ENCODE measurements at places on chromosomes 11 and 22.
A peak's percentile ranks its signal among the peaks of the same experiment; 100 is the strongest.

GRCh38 chr11:84899740-84900139 is 727.4 kb downstream of the DLG2 start:
- ATAC-seq = peak; percentile 61

DNA sequence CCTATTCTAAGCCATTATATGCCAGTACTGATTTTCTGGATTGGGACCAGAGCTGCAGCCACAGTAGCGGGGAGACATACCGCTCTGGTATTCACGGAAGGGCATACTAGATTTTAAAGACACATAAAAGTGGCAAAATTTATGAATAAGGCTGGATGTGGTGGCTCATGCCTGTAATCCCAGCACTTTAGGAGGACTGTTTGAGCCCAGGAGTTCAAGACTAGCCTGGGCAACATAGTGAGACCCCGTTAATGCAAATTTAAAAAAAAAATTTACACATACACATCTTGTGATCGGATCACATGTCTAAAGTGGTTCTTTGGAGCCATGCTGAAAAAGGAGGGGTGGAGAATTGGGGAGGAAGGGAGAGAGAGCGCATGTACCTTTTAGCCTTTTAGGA is 9.0 kb downstream of the RPL27A start:
- no peak for ATAC-seq

GRCh38 chr11:19742588-19743292 is 30.1 kb downstream of the NAV2 start:
- ATAC-seq = peak; percentile 90

DNA sequence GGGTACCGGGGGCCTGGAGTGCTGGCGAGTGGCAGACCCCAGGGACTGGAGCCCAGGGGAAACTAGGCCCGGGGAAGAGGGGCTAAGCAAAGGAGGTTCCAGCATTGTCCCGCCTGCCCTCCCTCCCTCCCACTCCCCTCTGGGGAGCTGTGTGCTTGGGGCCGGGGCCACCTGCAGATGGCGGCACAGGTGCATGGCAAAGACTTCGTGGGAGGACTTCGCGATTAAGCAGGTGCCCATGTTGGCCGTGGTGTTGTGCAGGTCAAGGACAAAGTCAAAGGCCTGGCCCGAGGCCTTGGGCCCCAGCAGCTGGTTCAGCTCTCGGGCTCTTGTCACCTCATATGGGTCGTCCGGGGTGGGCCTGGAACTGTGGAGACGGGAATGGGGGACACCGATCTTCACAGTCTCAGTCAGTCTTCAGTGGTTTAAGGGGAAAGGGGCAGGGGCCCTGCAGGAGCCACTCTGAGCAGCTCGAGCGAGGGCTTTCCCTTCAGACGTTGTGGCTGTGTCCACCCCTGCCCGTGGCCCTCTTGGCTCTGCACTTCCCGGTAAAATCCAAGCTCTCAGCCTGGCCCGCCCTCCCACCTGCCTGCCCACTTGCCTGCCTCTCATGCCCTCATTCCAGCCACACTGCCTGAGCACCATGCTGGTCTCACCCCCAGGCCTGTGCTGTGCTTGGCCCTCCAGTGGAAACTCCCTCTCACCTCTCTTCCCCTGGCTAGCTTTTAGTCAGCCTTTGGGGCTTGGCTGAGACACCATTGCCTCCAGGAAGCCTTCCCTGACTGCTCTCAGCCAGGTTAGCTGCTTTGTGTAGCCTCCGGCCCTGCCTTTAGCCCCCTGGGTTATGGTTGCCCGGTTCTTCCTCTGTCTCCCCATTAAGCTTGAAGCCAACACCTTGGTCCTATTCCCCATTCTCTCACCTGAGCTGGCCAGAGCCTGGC is 4.7 kb downstream of the ACY3 start:
- ATAC-seq = no peak

DNA sequence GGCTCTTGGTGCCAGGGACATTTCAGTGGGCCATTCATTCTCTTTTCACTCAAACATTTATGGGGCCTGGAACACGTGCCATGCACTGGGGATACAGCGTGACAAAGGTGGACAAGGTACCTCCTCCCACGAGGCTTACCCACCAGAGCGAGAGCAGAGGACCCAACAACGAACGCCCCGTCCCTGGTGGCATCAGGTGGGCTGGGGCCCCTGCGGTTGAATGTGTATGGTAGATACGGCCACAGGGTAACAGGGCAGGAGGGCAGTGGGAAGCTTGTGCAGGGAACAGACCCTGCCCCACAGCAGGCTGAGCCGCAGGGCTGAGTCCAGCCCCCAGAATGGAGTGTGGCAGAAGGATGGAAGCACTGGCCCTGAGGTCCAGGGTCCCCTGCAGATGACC is 81.1 kb downstream of the LRRC32 start:
- ATAC-seq = no peak

DNA sequence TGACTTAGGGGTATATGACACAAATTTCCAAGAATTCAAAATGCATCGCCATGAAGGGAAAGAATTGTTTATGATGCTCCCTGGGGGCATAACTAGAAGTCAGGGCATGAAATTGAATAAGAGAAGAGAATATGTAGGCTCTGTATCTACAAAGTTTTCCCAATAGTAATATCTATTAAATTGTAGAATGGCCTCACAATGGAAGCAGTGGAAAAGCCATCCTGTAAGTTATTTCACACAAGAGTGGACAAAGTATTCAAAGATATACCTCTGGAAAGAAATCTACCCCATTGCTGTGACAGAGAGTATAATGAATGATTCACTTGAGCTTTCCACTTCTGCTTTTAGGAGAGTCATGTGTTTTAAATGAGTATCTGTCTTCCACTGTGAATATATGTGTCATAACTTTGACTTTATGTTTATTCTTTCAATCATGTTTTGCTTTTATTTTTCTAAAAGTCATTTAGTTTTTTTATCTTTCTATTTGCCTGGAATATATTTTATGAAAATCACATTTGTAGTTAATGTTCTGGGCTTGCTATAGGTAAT is 65.7 kb upstream of the DDI1 start:
- no peak for ATAC-seq

DNA sequence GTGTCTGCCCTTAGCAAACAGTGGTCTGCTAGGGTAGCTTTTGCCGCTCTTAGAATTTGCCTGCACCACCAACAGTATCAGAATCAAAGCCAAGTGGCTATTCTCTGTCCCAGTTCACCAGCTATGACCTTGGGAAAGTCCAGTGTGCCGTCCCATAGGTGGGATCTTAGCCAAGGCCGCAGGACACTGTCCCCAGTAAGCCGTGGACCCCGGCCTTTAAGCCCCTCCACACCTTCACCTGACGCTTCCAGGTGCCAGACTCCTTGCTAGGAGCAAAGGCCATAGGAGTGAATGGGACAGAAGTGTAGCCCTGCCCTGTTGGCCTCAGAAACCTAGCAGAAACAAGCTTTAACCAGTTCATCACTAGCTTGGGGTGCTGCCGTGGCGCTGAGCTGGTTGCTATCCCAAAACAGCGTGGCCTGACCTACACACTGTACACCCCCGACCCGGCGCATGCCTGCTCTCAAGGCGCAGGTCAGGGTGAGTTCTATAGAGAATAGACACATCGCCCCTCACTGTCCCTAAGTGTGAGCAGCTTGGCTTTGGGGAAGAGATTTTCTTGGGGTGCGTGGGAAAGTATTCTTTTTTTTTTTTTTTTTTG is 4.5 kb downstream of the FADD start:
- no peak for ATAC-seq

- ATAC-seq = peak; percentile 95
Measured at GRCh38 chr11:10778217-10778970, 27.3 kb downstream of the CTR9 start.

- no peak for ATAC-seq
Measured at GRCh38 chr11:7543302-7543701, 29.5 kb downstream of the PPFIBP2 start.

DNA sequence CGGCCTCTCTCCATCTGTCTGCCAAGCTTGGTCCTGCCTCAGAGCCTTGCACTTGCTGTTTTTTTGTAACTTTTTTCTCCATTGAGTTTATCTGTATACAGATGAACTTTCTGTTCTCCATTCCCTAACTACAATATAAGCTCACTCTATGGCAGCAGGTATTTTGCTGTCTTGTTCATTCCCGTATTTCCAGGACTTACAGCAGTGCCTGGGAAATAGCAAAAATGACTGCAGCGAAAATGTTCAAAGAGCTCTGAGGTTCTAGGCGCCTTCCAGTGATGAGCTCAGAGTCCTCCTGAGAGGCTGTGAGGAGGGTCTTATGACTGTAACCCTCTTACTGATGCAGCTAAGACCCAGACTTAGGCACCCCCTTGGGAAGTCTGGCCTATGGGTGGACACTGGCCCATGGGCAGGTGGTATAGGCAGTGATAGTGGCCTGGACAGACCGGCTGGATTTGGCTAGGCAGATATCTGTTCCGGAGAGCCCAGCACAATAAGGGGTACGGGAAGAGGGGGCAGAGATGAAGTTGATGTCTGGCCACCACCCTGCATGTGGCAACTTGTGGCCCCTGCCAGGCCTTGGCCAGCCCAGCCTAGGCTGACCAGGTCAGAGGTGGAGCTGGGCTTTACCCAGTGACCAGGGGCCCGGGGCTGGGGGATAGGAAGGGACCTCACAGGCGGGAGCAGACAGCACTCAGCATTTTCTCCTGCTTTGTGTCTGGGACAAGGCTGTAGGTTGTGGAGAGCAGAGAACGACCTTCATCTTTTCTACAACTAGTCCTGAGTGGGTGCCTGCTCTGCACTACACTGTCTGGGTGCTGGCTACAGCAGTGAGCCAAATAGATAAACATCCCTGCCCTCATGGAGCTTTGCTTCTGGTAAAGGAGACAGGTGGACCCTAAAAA is 4.6 kb downstream of the ATF4 start:
- peak; percentile 1 for ATAC-seq

DNA sequence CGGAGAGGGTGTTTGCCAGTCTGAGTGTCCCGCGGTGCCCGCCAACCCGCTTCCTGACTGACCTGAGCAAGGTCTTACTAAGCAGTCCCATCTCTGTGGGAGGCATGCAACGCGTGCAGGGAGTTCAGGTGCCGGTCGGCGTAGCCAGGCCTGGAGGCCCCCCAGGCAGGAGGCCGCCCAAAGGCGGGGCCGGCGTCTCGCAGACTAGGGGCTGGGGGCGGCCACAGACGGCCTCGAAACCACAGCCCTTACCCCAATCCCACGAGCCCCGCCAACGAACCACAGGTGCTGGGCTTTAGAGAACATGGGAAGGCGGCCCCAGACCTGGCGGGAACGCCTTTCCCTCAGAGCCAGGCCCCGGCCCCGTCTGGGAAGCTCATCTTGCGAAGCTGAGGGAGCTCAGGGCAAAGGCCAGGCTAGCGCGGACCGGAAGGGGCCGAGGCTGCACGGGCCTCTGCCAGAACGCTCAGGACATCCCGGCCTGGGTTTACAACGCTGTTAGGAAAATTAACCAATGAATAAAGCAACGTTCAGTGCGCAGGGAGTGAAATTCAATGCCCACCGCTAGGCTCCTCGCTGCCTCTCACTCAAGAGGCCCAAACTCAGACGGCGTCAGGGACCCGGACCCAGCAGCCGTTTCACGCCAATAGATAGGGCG is 2.1 kb upstream of the MTFP1 start:
- peak; percentile 56 for ATAC-seq

DNA sequence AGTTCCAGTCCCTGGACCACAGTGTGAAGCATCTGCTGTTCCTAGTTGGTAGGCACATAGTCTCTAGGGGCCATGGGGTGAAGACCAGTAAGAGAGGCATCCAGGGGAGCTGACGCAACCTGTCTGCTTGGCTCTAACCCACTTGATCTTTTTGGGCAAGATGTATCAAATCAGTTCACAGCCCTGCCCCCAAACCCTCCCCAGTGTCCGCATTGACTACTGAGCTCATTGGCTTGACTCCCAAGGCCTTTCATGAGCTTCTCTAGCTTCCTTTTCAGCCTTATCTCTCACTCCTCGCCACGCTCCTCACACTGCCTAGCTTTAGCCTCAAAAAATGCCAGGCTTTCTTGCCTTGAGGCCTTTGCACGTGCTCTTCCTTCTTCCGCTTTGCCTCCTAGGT is 29.7 kb upstream of the ABCC8 start:
- ATAC-seq = no peak

DNA sequence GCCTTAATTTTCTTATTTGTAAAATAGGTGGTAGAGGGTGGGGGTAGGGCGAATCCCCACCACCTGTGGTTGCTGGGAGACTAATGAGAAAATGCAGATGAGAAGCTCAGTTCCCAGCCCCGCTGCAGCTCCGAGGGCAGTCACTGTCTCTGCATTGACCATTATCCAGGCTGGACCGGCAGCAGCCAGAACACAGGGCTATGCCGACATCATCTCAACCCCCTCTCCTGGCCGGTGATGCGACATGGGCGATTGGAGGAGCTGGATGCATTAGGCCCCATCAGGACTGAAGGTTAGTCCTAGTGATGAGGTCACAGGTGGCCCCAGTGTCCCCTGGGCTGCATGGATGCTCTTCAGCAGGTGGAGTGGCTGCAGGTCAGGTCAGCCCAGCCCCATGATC is 412.4 kb downstream of the CTTN start:
- no peak for ATAC-seq

DNA sequence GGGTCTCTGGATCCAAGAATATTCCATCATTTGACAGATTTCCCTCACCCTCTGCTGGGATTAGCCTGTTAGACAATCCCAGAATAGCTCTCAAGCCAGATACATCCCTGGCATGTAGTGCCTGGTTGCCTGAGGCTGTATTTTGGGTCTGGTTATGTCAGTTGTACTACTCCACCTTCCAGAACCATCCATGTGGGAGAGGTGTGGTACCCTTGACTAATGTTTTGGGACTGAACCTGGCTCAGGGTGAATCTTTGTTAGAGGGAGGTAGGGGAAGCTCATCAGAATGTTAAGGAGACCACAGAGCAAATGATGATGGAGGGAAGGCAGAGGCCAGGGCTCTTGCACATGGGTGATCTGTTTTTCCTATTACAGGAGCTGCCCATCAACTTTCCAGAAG is 5.2 kb downstream of the C11orf52 start:
- ATAC-seq = no peak

DNA sequence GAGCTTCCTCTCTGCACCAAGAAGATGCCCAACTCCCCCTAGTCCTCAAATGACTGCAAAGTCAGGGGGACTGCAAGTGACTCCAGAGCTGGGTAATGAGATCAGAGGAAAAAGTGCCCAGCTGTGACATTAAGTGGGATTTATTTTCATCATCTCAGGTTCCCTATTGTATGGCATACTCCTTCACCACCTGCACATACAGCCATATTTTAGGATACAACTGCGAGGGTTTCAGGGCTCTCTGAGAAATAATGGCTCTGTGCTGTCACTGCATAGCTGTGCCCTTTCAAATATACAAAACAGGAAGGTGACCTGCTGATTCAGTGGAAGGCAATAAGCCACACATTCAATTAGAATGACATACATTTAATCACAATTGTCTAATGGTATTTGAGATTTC is 45.6 kb upstream of the PLET1 start:
- ATAC-seq = no peak

- ATAC-seq = peak; percentile 65
Measured at GRCh38 chr11:16001899-16002426, 354.4 kb downstream of the SOX6 start.

DNA sequence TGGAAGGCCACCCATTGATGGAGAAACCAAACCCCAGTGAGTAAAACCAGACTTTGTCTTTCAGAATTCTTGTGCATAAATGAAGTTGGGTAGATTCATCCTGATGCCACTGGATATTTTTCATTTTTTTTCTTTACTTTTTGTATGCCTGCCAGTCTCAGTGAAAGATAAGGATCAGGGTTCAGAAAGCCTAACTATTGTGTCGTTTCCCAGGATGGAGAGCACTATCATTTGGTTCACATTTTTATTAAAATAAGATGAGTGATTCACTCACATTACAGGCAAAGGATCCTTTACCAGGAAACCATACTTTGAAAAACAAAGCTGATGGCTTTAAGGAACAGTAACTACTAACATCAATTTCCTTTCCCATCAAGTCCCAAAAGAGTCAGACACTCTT is 52.0 kb downstream of the ARFGAP2 start:
- peak; percentile 88 for ATAC-seq

- no peak for ATAC-seq
Measured at GRCh38 chr11:1942558-1943260, 4.4 kb upstream of the MRPL23 start.

Measured in SK-N-SH treated with all-trans-retinoic acid at 6 μM for 48 hours (cell line).